ENCODE measurements at places on chromosomes 1 and 21.

DNA sequence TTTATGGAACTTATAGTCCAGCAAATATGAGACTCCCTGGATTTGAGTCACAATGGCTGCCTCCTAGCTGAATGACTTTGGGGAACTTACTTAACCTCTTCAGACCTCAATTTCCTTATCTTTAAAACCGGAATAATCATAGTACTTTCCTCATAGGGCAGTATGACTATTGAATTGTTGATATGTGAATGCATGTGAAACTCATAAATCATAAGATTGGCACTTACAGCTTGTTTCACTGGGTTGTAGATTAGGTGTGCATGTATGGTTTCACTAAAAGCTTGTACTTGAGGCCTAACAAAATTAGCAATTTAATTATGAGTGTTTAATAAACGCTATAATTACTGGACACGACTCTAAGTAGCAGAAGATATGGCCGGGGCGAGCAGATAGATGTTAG lies 72.5 kb downstream of the ST6GALNAC5 start:
- DNase-seq, result no peak

- no peak for DNase-seq
These were observed 326.5 kb upstream of the ESRRG start for GRCh38 chr1:217049721-217050120.

DNA sequence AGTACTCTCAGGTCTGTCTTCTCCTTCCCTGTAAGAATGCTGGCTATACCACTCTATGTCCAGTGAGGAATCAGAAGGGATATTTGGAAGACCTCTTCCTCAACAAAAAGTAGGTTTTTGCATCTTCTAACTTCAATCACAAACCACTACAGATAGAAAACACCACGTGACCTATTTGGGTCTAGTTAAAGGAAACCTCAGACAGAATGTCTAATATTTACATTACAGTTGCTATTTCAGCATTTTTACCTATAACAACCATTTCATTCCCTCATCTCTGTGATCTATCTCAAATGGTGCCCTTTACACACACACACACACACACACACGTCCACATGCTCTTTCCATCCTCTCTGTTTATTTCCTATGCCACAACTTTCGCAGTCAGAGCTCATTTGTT lies 7.9 kb upstream of the ADORA3 start:
- no peak for DNase-seq

DNA sequence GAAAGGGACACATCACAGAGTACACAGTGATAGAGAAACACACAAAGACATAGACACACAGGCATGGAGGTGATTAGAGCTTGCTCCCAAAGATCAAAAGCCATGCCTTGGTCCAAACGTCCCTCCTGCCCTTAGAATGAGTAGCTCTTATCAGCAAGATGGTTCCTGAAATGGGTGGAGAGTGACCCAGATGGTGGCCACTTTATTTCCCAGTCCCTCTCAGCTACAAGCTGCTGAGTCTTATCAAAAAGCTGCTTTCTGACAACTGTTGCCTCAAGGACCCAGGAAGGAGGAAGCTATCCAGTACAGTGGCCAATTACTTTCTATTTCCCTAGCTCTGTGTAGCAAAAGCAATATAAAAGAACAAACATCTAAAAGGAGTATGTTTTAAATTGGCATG lies 7.7 kb upstream of the CLCA1 start:
- no peak for DNase-seq

DNA sequence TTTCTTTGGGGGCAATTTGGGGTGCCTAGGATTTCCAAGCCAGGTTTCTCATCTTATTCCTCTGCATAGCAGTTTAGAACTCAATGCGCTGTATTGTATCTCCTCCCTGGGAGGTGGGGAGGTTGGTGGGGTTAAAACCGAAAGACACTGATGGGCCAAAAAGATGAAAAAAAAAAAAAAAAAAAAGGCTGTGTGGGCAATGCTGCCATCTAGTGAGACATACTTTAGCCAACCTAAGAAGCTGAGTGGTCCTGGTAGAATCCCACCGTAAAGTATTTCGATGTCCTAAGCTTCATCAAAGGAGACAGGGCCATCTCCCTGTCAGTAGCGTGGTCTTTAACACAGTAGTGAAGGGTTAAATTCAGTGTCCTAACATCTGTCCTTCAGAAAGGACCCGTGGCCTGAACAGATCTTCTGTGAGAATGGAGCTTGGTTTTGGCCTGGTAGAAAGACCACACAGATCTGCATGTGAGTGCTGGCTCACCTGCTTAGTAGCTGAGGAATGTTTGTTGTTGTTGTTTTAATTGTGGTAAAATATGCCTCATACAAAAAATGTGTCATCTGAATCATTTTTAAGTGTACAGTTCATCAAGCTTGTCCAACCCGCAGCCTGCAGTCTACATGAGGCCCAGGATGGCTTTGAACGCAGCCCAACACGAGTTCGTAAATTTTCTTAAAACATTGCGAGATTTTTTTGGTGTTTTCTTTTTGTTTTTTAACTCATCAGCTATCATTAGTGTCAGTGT lies 226.2 kb downstream of the KIF26B start:
- DNase-seq, result no peak

GRCh38 chr21:32413697-32414578 lies 1.4 kb downstream of the EVA1C start:
- DNase-seq, result no peak

- no peak for DNase-seq
These were observed 50.9 kb upstream of the CDC42BPA start for GRCh38 chr1:227369102-227369760.

- peak; percentile 48 for DNase-seq
These were observed 801 bp downstream of the TRAF5 start for GRCh38 chr1:211327346-211327921.

DNA sequence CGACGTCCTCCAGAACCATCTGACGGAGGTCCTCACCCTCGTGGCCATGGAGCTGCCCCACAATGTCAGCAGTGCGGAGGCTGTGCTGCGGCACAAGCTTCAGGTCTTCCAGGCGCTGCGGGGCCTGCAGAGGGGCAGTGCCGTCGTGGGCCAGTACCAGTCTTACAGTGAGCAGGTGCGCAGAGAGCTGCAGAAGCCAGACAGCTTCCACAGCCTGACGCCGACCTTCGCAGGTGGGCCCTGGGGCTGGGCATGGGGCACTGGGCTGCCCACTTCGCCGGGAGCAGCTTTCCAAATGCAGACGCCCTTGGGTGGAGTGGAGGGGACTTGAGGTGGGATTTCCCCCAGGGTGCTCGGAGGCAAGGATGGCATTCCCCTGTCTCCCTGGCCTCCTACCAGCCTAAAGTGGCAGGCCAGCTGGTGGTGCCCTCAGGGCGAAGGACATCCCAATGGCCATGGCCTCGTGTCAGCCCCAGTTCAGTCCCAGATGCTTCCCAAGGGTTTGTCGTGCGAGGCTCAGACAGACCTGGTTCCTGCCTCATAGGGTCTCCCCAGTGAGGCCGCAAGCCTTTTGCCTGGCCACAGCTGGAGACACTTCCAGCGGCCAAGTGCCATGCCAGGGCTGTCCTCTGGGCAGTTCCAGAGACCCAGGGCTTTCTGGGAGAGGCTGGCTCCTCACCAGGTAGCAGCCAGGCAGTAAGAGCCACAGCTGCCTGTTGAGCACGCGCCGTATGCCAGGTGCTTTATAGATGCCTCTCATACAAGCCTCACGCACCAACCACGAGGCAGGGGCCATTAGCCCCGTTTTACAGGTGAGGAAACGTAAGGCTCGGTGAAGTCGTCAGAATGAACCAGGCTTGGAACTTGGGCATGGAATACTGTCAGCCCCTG lies 27.8 kb downstream of the H6PD start:
- no peak for DNase-seq

DNA sequence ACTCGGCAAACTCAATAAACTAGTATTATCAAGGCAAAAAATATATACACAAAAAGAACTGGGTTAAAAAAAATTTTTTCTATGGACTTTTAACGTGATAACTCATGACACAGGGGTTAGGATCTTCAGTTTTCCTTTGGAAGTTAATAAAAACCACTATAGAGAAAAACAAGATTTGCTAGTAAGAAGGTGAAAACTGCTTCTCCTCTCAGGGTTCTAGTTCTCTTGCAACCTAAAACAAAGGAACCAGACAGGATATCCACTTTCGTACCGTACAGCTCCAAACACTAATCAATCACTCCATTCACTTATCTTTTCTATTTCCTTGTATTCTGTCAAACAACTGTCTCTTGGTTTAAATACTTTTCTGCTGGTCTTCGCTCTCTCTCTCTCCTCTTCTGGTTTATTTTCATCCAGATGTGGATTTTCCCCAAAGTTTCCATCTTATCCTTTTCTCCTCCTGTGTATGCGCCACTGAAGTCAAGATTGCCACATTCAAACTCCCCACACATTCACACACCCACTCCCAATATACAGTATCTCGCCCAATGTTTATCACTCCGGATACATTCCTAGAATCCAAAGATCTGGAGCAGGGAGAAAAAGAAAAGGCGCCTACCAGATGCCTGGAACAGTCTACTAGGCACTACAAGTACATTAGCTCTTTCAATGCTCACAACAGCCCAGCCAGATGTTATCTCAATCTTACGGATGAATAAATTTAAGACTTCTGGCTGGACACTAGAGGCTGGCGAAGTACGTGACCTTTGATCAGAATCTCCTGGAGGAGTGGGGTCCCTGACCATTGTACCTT lies 775 bp upstream of the PRPF38B start:
- DNase-seq, result no peak

DNA sequence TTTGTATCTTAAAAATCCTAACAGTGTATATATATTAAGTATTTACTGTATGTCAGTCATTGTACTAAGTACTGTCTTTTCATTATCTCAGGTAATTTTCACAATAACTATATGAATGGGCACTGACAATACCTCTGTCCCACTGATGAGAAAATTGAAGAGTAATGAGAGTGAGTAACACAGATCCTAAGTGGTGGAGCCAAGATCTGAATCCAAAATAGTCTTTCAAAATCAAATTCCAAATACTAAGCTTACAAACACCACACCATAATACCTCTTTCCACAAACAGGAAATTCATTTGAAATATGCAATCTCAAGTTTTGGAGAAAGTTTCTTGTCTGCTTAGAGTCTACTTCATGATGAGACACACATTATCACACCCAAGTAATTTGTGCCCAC lies 105.9 kb upstream of the EDEM3 start:
- DNase-seq, result no peak

GRCh38 chr1:36096500-36097432 lies 8.1 kb downstream of the ADPRS start:
- peak; percentile 31 for DNase-seq

- no peak for DNase-seq
These were observed 21.6 kb downstream of the URB1 start for GRCh38 chr21:32370998-32371766.

DNA sequence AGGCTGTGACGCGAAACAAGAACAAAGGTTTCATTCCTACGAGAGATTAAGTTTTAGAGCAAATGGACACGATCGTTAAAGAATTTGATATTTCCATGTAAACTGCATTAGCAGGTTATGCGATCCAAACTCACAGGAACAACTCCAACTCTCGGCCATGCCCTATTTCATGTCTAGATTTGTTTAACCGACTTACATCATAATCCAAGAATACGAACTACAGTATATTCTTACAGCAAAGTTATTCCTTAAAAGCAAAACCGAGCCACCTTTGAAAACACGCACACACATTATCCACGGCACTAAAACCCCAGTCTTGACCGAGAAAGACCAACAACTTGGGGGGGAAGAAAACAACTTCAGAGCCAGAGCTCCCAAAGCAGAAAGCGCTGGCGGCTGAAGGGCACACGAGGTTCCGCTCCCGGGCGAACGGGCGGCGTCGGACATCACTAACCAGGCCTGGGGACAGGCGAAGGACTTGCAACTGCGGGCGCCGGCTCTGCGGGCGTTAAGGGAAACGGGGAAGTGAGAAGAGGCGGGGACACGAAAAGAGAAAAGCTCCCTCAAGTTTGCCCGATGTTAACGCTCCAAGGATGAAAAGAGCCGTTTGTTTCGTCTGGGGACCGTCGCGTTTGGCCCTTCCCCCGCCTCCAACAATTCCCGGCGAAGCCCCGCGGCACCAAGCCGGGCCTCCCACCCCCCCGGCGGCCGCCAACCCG lies 690 bp downstream of the B3GALNT2 start:
- peak; percentile 43 for DNase-seq

GRCh38 chr1:46708121-46708520 lies 10.8 kb downstream of the EFCAB14 start:
- no peak for DNase-seq

- peak; percentile 27 for DNase-seq
These were observed 25.1 kb downstream of the WDR64 start for GRCh38 chr1:241677201-241677600.

Data from activated CD4-positive, alpha-beta T cell treated with anti-CD3 and anti-CD28 coated beads for 48 hours (primary cell).